ENCODE measurements at places on chromosomes 4 and X.
A peak's percentile ranks its signal among the peaks of the same experiment; 100 is the strongest.

DNA sequence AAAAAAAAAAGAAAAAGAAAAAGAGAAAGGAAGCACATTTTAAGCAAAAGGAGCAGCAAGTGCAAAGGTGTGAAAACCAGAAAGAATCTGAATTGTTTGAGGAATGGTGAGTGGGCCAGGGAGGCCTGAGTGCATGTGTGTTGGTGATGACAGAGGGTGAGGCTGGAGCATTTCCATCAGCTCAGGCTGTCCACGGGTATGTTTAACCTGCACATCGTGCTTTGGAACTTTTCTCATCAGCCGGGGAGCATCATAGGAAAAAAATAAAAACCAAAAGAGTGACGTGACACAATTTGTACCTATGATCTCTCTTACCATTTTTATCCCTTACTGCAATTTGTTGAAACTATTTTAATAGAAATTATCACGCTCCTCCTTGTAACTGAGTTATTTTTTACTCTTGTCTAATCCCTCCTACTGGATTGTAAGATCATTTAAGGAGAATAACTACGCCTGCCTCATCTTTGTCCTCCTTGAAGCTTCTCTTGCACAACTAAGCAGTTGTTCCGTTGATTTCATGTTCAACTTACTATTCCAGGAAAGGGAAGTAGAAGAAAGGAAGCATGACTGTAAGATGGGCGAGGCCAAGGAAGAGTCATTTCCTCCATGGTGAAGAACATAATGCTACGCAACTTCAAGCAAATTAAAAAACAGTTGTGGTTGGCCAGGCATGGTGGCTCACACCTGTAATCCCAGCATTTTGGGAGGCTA is 7.0 kb downstream of the PALLD start:
- DNase-seq: no peak

GRCh38 chr4:79611026-79611425 is 203.0 kb upstream of the GK2 start:
- no peak for DNase-seq

GRCh38 chr4:115201042-115201330 is 87.6 kb upstream of the NDST4 start:
- DNase-seq: no peak

DNA sequence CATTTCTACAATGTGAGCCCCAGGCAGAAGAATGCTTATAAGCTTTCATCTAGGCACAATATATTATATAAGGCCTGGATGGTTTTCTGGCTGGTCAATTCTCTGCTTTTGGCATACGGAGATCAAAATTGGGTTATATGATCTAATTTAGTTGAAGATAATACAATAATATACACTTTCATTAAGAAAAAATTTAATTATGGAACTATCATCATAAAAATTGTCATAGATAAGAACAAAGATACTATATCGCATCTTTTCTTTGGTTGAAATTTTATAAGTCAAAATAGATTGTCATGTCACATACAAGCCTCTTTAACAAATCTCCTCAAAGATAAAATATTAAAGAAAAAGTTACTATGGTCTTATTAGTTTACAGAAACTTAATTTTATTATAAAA is 17.1 kb downstream of the DMD start:
- DNase-seq: no peak

- DNase-seq: no peak
These were observed 732.0 kb downstream of the PCDH18 start for GRCh38 chr4:136800248-136800647.

GRCh38 chrX:150527108-150527507 is 41.3 kb upstream of the MTM1 start:
- DNase-seq: no peak

DNA sequence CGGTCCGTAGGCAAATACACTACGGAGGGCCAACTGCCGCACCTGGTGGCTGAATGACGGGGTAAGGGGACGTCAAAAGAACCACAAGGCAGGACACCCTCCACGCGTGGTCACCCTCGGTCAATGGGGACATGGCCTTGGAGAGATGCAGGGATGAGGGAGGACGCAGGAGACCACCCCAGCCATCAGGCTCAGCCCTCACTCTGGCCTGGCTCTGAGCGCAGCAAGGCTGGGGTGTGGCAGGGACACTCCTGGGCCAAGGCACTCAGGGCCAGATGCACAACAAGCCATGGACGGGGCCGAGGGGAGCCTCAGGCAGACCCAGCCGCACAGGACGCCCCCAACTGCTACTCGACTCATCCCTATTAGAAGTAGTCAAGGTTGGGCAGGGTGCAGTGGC is 36.5 kb downstream of the GAK start:
- no peak for DNase-seq

GRCh38 chr4:3233391-3234071 is 15.4 kb upstream of the MSANTD1 start:
- no peak for DNase-seq

- DNase-seq: no peak
These were observed 62.3 kb upstream of the RELL1 start for GRCh38 chr4:37748485-37748884.

- DNase-seq: no peak
These were observed 67.3 kb upstream of the HHIP start for GRCh38 chr4:144578681-144579080.

- no peak for DNase-seq
These were observed 587.9 kb downstream of the TLL1 start for GRCh38 chr4:166460769-166461550.

GRCh38 chrX:115232933-115233496 is 881 bp downstream of the LRCH2 start:
- DNase-seq: no peak

- no peak for DNase-seq
These were observed 54.1 kb upstream of the ARHGAP24 start for GRCh38 chr4:85420831-85421230.

GRCh38 chrX:118459494-118459893 is 36.1 kb upstream of the DOCK11 start:
- no peak for DNase-seq

- no peak for DNase-seq
These were observed 35.9 kb upstream of the RELL1 start for GRCh38 chr4:37721995-37722638.

DNA sequence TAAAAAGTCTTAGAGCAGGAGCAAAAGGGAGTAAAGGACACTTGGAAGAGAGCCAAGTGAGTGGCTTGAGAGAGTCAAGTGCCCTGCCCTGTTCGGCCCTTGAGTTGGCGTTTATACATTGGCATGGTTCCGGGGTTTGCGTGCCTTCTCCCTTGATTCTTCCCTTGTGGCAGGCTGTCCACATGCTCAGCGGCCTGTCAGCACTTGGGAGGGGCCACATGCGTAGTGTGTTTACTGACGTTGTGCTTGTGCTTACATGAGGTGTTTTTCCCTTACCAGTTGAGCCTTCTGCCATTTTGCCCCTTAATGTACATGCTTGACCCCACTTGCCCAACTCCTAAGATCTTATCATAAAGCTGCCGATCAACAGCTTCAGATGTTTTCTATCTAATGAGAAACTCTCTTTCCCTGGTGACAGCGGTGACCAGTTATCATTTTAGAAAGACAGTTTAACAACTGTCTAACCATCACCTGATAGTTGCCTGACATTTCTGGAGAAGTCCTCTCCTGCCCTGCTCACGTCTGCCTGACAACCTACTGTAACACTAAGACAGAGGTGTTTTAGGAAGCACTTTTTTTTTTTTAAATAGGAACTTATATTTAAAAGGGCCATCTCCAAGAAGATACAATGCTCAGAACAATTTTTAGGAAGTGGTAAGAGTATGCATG is 49.5 kb upstream of the GC start:
- DNase-seq: no peak

- DNase-seq: no peak
These were observed 417.1 kb downstream of the ANKRD50 start for GRCh38 chr4:124295413-124295812.

DNA sequence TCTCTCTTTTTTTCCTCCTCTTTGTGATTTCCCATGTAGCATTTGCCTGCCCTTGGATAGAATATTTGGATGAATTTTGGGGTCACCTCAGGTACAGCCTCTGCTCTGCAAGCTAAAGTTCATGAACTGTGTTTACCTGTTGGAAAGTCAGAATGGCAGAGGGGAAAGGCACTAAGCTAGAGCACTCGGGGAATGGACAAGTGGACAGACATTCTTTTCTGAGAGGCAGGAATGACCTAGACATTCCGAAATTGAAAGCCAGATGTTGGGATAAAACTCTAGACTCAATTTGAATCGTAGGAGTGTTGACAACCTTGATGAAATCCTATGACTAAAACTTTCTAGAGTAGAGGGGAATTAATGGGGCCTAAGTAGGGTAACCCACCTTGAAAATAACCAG is 56.1 kb downstream of the LUZP4 start:
- no peak for DNase-seq

- no peak for DNase-seq
These were observed 96.9 kb upstream of the ZNF518B start for GRCh38 chr4:10554121-10554520.

DNA sequence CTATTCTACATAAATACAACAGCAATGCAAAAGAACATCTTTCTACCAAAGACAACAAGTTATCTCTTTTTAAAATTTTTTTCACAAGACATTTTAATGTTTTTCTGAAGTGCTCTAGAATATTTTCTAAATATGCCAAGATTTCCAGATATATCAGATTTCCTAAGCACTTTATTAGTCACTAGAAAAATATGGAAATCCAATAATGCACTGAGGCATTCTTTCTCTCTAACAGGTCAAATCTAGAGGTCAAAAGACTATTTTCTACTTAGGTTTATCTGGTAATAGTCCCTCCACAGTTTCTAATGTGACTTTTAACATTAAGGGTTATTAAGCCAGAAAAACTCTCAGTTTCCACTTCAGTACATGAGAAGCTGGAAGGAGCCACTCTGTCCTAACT is 1041.2 kb upstream of the INTU start:
- no peak for DNase-seq

- DNase-seq: peak; percentile 20
These were observed 71.0 kb downstream of the AFF1 start for GRCh38 chr4:87005690-87006425.

GRCh38 chrX:69093960-69094871 is 71.0 kb downstream of the PJA1 start:
- DNase-seq: no peak

DNA sequence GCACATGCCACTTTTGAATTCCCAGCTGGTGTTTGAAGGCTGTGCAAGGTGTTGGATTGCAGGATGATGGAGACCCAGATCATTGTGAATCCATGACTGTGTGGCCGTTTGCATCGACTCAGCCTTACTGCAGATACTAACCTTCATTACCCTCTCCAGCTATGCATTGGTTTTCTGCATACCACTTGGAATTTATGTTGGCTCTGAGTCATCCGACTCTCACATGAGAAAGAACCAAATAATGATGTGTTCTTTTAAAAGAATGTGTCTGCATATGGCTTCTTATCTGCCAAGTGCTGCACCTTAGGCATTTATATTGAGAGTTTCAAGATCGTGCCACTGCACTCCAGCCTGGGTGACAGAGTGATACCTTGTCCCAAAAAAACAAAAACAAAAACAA is 106.7 kb upstream of the PRKX start:
- no peak for DNase-seq

DNA sequence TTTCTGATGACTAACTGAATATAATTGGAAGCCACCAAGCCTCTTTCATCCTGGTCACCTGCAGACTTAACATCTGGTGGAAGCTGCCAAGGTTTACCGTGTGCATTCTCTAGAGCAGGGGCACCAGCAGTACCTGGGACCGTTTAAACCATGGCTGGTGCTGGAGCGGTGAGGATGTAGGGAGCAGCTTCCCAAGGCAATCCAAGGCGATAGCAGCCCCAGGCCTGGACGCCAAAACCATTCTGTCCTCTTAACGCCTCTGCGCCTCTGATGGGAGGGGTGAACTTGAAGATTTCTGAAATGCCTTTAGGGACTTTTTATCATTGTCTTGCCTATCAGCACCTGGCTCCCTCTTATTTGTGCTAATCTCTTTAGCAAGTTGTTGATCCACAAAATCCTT is 37.3 kb upstream of the SPANXN2 start:
- no peak for DNase-seq

DNA sequence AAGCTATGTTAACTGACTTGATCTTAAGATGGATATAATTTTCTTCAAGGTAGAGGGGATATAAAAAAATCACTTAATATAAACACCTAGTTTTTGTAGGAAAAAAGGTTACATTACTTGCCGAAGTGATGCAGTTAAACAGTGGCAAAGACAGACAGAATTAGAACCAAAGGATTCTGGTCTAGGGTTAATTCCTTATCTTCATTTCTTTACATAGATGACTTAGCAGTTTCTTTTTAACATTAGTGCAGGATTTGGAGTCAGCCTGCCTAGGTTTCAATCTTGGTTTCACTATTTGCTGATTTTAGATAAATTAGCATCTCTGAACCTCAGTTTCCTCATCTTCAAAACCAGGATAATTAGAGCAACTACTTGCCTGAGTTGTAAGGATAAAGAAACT is 14.3 kb downstream of the ZAR1 start:
- no peak for DNase-seq

GRCh38 chrX:53563324-53563723 is 123.2 kb downstream of the HUWE1 start:
- no peak for DNase-seq

- no peak for DNase-seq
These were observed 831.2 kb downstream of the CCSER1 start for GRCh38 chr4:90958256-90958895.

- no peak for DNase-seq
These were observed 3.9 kb downstream of the RNF128 start for GRCh38 chrX:106730401-106730800.

DNA sequence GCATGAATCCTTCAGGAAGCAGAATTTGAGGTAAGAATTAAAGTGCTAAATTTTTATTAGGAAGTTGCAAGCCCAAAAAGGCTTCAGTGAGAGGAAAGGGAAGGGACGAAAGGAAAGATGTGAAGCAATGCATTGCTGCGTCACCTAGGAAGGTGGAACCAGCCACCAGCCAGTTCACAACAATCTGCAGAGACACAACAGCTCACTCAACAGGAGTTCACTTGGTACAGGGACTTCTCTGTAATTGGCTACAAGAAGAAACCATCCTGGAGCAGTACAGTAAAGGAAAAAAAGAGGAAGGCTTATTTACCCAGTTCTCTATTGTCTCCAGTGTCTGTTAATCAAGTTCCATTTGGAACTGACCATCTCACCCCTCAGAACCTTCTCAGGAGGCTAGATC is 157.6 kb downstream of the HNRNPD start:
- no peak for DNase-seq
